Activated naive CD8-positive, alpha-beta T cell treated with anti-CD3 and anti-CD28 coated beads, Interleukin-2, amount 50 U/mL, for 24 hours (primary cell): ENCODE measurements at places on chromosomes 5 and 9.

DNA sequence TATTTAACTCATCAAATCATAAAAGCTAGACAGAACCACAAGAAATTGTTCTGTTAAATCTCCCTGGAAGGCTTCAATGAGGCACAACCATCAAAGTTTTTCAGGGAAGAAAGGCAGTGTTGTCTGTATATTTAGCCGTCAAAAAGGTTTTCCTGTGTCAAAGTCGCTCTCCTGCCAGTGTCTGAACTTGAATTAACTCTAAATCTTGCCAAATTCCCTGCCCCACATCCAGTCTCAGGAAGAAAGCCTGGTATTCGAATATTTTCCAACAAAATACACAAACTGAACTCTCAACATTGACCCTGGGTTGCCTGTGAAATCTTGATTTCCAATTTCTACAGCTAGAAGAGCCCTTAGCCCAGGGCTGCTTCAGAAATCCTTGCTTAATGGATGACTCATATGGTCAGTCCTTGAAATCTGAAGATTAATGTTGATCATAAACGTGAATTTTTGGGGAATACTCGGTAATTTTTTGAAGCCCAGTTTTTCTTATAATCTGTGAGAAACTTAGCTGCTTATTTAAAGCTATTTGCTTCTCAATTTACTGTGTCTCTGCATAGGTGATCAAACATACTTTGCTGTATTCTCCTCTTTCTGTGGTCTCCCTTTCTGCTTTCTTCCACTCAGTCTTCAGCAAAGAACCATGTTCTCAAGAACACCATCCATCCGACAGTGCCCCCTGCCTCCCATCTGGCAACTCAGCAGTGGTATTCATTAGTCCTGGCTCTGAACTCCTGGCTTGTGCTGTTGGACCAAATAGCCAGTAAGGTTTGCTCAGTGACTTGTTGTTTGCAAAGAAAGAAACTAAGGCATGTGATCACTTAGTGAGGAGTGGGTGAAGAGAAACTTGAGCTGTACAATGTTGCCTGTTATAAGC lies 58.9 kb downstream of the NREP start:
- no peak for DNase-seq

- DNase-seq: peak; percentile 45
These were observed 5.1 kb upstream of the CAST start for GRCh38 chr5:96657068-96657467.

- DNase-seq: no peak
These were observed 30.0 kb upstream of the GABBR2 start for GRCh38 chr9:98738741-98739140.

GRCh38 chr9:20208961-20209371 lies 413.3 kb downstream of the MLLT3 start:
- no peak for DNase-seq

GRCh38 chr9:126071076-126071750 lies 255.4 kb upstream of the MVB12B start:
- DNase-seq: no peak

DNA sequence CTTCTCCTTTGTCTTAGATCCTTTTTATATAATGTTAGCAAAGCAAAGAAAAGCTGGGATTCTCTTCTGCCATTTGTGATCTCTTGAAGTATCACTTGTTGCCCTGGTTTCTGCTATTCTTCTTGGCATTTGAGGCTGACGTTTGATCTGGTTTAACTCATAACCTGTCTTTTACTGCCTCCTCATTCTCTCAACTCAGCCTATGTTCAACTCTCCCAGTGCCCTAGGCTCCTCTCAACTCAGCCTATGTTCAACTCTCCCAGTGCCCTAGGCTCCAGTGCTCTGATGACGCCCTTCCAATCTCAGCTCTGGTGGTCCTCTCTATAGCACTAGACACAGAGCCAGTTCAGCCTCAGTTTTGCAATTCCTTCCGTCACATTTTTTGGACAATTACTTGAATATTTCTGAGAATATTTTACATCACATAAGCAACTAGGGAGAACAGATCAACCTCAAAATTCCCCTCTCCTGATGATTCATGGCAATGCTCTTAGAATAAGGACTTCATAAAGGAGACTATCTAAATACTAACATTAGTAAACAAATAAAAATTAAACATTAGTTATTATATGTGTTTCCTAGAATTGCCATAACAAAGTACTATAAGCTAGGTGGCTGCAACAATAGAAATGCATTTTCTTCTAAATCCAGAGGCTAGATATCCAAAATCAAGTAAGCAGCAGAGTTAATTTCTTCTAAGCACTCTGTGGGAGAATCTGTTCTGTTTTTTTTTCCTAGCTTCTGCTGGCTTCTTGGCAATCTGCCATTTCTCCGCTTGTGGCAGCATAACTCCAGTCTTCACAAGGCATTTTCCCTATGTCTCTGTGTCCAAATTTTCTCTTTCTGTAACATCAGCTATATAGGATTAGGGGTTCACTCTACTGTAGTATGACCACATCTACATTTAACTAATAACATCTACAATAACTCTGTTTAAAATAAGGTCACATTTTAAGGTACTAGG lies 662.1 kb upstream of the FTMT start:
- DNase-seq: no peak

DNA sequence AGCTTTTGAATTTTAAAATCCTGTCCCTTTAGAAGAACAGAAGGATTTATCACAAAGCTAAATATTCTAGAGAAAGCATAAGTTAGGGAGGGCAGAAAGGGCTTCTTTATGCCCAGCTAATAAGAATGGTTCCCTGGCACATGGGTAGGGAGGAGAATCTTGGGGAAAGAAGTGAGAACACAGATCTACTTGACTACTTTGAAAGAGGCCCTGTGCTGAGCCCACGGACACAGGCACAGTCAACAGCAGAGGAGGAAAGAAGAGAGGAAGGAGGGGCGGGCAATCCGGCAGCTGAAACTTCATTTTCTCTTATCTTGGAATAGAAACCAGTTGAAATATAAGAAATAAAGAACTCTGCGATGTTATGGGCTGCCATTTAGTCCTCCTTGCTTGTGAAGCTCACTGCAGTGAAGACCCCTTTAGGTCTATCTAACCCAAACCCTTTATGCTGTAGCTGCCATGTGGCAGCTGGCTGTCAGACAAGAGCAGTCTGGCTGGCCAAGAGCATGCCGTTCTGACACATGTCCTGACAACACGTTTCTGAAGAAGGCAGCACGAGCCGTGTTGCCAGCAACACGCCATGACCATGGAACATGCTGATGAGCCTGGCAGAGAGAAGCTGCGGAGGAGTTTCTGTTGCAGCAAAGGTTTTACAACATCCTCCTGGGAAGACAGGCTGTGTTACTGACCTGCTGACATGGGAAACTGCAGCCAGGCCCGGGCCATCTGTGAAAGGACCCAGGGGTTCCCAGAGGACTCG lies 34.2 kb downstream of the ABLIM3 start:
- no peak for DNase-seq

DNA sequence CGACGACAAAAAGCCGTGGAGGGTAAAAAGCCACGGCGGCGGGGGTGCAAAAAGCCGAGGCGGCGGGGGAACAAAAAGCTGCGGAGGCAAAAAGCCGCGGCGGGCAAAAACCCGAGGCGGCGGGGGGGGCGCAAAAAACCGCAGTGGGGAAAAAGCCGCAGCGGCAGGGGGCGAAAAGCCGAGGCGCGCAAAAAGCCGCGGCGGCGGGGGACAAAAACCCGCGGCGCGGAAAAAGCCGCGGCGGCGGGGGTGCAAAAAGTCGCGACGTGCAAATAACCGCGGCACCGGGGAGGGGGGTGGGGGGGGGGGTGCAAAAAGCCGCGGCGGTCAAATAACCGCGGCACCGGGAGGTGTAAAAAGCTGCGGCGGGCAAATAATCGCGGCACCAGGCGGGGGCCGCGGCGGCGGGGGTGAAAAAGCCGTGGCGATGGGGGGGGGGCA lies 511.5 kb downstream of the FOXD4L5 start:
- DNase-seq: peak; percentile 5

GRCh38 chr9:8633784-8634183 lies 834.2 kb upstream of the DMAC1 start:
- no peak for DNase-seq

- no peak for DNase-seq
These were observed 1083.4 kb upstream of the CDH18 start for GRCh38 chr5:21071421-21071820.

GRCh38 chr5:123170816-123171215 lies 81.8 kb downstream of the PRDM6 start:
- no peak for DNase-seq

DNA sequence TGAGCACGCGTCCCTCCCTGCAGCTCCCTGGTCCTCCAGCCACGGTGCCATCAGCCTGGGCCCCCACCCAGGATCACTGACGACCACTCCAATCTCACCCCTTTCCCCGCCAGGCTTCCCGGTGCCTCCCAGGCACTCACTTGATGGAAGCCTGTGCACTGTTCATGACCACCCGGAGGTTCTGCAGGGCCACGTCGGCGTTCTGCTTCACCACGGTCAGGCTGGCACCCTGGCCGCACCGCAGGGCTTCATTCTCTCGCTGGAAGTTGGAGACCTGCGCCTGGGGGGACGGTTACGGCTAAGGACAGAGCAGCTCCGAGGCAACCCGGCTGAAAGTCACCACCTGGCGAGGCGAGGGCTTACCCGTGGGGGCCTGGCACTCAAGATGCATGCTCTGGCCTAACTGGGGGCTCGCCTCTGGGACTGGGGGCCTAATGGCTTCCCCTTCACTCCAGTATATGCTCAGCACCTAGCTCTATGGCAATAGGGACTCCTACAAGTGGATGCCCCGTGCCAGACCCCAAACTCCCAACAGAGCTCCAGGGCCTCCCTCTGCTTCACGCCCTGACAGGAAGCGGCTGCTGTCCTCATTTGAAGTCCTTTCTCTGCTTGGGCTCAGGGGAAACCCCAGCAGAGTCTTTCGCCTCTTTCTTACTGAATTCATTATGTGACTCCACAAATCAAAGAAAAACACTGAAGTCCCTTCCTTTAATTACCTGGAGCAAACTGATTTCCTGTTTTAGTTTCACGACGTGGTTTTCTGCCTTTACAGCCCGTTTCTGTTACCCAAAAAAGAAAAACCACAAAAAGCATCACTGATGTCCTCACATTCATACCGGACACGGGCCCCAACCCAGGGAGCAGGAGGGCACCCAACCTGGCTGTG lies 4.2 kb upstream of the SNAPC4 start:
- peak; percentile 61 for DNase-seq

DNA sequence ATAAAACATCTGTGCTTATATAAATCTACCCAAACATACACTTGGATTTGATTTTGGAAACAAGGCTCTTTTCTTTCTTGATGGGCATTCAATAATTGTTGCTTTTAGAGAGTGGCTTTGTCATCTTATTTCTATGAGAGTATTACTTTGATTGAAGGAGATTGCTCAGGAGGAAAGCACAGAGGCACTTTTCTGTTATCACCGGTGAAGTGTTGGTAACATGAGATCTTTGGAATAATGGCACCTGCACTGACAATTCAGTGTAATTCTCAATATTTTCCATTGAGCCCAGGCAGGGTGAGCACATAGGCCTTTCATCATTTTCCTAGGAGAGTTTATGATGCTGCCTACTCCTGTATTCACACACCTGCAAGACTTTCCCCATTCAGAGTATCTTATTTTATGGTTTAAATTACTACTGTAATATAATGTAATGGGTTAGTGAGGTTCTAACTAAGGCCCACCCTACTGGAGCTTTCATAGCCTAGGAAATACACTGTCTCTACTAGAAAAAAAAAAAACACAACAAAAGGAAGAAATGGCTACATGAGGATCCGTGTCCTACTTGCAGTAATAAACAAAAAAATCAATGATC lies 244.3 kb downstream of the DENND1A start:
- DNase-seq: no peak

- DNase-seq: no peak
These were observed 453.1 kb upstream of the RGMB start for GRCh38 chr5:98320343-98320742.
